ENCODE measurements at places on chromosomes 12 and 14.

DNA sequence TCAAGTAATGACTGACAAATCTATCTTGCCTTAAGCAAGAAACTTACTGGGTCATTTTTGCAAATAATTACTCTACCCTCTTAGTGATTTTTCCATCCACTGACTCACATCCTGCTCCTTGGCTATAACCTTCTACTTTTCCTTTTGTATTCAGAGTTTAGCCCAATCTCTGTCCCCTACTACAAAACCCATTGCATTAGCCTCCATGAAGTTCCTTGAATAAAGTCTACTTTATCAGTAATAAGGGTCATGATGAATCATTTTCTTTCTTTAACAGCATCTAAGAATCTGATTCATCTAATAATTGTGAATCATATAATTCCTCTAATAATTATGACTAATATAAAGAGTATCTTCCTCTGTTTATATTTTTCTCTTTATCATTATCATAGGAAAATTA is 132.6 kb downstream of the NTS start:
- no peak for DNase-seq

- DNase-seq, result no peak
Observed at GRCh38 chr12:90690120-90690519, 264.9 kb downstream of the CCER1 start.

DNA sequence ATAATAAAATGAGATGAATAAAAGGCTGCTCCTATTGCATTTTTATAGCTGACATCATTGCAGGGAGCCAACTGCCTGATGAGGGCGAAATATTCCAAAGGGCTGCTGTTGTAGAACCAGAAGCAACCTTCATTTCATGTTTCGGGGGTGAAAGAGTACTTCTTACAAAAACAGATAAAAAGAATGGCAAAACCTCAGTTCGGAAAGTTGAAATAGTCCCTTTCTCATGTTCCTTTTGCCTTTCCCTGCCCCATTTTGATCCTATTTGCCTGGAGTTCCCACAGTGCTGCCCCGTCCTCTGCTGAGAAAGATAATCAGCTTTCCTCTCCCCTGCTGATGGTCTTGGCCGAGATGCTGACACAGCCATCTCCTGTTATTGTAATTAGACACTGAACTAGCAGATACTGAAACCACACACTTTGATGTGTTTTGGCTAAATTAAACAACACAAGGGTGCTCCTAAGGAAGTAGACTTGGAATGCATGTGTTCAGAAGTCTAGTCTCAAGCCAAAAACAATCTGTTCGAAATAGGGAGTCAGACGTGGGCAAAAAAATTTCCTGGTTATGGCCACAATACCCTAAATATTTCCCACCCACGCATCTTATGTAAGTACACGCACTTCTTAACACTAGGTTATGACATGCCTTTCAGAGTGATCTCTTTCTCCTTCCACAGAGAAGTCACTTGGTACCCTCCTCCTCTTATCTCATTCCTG is 117.2 kb downstream of the PPM1H start:
- peak; percentile 86 for DNase-seq

GRCh38 chr12:67742461-67742860 is 93.9 kb downstream of the DYRK2 start:
- DNase-seq, result no peak

GRCh38 chr12:49388682-49389386 is 21.6 kb downstream of the SPATS2 start:
- no peak for DNase-seq

- no peak for DNase-seq
Observed at GRCh38 chr12:125202421-125202820, 137.2 kb downstream of the AACS start.

- no peak for DNase-seq
Observed at GRCh38 chr12:47894068-47894467, 10.7 kb downstream of the VDR start.

Measured in Daoy (cell line).